Fibroblast of skin of back (primary cell): ENCODE measurements at places on chromosomes 6 and 20.

DNA sequence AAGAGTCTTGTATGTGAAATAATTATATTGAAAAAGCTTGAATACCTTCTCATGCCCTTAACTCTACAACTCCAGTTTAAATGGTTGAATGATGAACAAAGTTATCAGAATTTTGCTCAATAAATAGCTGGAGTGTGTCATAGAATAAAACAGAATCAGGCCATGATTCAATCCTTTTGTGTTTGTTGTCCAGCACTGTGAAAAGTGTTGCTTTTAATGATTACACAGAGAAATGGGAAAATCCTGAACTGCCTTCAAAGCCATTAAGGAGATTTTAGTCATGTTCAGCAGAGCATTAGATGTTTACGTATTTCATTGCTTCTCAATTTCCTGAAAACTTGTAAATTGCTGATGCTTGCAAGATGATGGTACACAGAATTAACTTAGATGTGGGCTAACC is 262.9 kb upstream of the BTBD3 start:
- no peak for DNase-seq

DNA sequence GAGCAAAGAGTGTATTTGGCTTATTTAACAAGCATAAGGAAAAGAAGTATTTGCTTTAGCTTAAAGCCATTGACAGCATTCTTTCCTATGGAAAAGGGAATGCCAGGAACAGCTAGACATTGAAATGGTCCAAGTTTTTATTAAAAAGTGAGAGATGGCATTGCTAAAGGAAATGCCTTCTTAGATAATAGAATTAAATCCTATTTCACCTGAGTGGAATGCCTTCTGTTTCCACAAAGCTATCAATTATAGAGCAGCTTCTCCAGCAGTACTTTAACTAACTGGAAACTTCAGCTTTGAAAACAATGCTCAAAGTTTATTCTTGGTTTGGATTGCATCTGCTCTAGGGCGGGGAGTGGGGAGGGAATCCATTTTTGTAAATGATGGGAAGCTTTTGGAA is 85.1 kb upstream of the CNKSR3 start:
- no peak for DNase-seq

GRCh38 chr20:63139356-63139755 is 76.6 kb downstream of the YTHDF1 start:
- DNase-seq, result no peak

DNA sequence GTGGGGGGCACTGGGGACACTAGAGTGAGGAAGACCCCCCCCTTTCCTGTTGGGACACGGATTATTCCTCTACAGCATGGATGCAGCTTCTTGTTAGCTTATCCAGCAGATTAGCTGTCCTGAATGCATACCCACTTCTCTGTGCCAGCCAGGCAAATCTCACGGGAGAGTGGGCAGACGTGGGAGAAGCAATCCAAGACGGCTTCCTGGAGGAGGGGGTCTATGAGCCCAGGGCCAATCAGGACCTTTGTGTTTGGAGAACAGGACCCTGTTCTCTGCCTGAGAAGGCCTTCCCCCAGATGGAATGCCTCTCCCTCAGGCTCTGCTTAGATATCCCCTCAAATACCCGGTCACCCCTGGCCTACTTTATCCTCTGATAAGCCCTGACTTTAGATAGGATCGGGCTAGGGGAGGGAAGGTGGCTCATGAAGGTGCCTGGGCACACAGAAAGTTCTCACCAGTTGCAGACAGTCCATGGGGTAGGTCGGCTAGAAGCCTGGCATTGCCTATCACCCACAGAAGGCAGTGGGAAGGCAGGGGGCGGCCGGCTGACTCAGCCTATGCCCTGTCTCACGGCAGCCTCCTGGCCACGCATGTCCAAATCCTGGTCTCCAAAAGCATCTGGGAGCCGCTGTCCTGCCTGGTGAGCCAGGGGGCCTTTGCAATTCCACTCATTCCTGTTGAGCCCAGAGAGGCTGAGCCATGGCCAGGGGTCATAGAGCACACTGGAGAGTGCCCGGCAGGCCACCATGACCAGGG is 34.7 kb downstream of the SUN5 start:
- no peak for DNase-seq

GRCh38 chr20:45368221-45368980 is 5.4 kb downstream of the SYS1 start:
- no peak for DNase-seq

GRCh38 chr20:1212023-1212422 is 8.8 kb downstream of the C20orf202 start:
- DNase-seq, result no peak

- no peak for DNase-seq
Observed at GRCh38 chr6:110950440-110950839, 8.1 kb upstream of the GTF3C6 start.

GRCh38 chr6:165566088-165566828 is 96.8 kb downstream of the PDE10A start:
- DNase-seq, result no peak

- no peak for DNase-seq
Observed at GRCh38 chr6:73980096-73980495, 284.1 kb downstream of the CD109 start.

- no peak for DNase-seq
Observed at GRCh38 chr20:36582821-36583220, 9.4 kb downstream of the TGIF2 start.

GRCh38 chr20:41219824-41220223 is 82.5 kb downstream of the PLCG1 start:
- no peak for DNase-seq

DNA sequence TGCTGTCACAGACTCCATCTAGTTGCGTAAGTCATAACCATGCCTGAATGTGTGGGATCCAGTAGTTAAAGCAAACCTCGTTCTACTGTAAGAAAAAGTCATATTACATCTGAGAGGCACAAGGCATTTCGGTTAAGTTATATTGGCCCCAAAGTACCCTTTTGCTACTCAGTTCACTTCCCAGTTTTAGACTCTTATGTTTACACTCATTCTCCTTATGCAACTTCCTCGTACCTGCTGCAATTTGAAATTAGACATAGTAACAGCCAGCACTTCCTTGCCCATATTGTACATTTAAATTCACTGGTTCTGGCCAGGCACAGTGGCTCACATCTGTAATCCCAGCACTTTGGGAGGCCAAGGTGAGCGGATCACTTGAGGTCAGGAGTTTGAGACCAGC is 37.0 kb downstream of the PEX7 start:
- no peak for DNase-seq

DNA sequence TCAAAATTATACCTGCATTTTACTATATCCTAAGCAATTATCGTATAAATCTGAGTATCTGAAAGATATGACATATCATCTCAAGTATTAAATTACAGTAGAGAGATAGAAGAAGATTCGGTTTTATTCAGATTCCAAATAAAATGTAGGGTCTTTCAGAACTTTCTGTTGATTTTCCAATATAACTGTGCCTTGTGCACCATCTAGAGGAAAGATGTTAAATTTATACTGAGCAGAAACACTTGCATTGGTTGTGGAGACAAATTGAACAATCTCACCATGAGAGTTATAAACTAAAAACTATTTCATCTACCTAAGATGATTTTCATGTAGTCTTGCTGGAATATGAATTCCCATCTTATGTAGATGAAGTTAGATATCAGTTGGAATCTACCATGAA is 26.8 kb upstream of the HSF2 start:
- DNase-seq, result no peak

DNA sequence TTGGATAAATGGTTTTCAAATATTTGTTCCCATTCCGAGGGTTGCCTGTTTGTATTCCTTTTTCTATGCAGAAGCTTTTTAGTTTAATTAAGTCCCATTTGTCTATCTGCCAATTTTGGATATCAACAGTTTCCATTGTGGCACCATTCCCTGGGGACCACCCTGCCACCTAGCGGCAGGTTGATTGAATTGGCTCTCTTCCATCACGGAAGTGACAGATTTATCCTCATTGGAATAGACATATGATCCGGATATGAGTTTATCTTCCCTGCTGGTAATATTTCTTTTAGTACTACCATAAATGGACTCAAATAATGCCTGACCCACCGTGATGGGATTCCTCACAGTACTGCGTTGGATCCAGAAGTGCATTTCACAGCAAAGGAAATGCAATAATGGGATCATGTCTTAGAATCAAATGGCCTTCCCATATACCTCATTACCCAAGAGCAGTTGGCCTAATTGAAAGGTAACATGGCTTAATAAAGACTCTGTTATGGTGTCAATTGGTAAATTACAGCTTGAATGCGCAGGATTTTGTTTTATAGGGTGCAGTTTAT is 327.0 kb downstream of the BMP2 start:
- DNase-seq, result peak; percentile 32

- DNase-seq, result peak; percentile 51
Observed at GRCh38 chr20:40493071-40493470, 196.0 kb downstream of the MAFB start.

GRCh38 chr6:2547355-2547754 is 203.4 kb downstream of the MYLK4 start:
- no peak for DNase-seq

DNA sequence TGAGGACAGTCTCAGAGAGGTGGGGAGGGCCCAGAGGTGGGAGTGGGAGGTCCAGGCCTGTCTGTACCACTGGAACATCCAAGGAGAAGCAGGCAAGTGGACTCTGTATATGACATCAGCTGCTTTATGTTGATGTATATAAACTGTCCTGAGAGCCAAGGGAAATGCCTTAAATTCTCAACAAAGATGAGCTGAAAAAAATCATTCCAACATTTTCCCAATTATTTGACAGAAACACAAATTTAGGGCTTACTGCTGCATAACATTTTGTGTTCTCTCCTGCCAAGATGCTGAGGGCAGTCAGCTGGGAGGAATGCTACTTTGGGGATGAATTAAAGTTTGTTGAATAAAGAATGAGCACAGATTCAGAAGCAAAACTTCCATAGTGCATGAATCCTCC is 52.8 kb downstream of the FOXC1 start:
- DNase-seq, result peak; percentile 48

GRCh38 chr6:118683881-118684872 is 32.8 kb upstream of the CEP85L start:
- DNase-seq, result no peak

DNA sequence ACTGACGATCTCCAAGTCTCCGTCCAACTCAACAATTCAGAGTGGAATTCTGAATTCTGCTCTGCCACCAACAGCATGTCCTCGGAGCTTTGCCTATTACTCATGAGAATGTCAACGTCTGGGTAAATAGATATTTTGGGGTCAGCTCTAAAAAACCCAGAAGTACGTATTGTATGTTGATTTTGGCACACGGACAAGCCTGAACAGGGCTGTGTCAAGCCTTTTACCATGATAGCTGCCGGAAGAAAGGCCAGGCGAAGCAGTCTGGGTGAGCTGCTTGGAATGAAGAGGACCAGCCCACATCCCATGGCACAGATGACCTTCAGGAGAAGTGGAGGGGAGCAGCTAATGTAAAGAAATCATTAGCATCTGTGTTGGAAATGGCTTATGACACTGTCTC is 88.0 kb upstream of the JAG1 start:
- DNase-seq, result peak; percentile 98

GRCh38 chr6:130699742-130700141 is 127.5 kb upstream of the SMLR1 start:
- DNase-seq, result no peak

DNA sequence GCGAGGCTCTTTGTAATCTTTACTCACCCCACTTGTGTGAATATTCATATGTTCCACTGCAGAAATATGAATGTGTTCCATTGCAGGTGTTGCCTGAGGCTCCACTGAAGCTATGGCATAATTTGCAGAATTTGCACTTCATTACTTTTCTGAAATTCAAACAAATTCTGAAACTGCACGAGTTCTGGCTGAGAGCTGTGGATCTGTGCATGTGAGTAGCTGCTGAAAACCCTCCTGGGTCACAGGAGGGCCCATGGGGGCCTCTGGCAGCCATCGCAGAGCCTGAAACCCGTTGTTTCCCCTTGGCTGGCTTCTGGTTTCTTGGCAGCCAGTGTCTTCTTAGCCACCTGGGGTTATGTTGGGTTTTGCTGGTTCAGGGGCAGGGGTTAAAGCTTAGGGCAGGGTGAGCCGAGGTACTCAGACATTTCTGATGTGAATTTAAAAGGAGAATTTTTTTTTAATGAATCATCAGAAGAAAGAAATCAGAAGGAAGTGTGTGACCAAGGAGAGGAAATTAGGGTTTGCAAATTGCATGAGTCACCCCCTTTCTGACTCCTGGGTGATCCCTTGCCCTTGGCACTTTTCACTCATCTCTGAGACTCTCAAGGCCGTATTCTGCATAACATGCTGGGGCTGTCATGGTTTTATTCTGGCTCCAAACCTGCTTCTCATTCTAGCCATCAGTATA is 40.6 kb downstream of the TOX2 start:
- peak; percentile 95 for DNase-seq

GRCh38 chr6:139060332-139060731 is 31.8 kb downstream of the ABRACL start:
- DNase-seq, result peak; percentile 66

GRCh38 chr6:23243854-23244253 is 674.5 kb downstream of the HDGFL1 start:
- DNase-seq, result no peak

- DNase-seq, result peak; percentile 17
Observed at GRCh38 chr20:40255365-40255764, 433.7 kb downstream of the MAFB start.

DNA sequence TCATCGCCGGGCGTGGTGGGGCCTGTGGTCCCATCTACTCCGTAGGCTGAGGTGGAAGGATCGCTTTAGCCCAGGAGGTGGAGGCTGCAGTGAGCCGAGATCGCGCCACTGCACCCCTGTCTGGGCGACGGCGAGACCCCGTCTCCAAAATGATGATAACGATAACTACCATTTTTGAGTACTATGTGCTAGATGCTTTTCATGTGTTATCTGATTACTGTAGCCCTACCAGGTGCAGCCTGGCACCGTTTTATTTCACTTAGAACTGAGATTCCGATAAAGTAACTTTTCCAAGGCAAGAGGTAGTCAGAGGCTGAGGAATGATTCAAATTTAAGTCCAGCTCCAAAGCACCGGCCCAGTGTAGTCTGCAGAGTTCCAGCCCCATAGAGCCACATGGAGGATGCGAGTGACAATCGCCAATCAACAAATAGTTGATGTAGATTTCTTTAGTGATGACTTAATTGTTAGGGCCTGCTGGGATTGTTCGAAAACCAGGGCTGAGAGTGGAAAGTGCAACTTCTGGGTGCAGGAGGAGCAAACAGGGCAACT is 727 bp downstream of the ERMARD start:
- DNase-seq, result peak; percentile 3
